ENCODE measurements at places on chromosomes 4 and X. TPM values are rescaled to one million over a fixed set of nuclear protein-coding genes. Genes with fewer than 3 reads are reported as not detected.

GRCh38 chr4:81399306-81400086 lies 72.2 kb downstream of the RASGEF1B start:
- peaks cover 7% of the 10 kb centered on the region for H3K4me1 ChIP-seq
- H3K36me3 ChIP-seq, result no peaks in the 10 kb centered on the region
- no peak overlapping the region for H3K27ac ChIP-seq
- no peaks in the 10 kb centered on the region for H3K27me3 ChIP-seq

GRCh38 chrX:110051559-110051958 lies 48.6 kb downstream of the TMEM164 start:
- no peak overlapping the region for H3K4me3 ChIP-seq
- peaks cover 37% of the 10 kb centered on the region for H3K4me1 ChIP-seq
- no peaks in the 10 kb centered on the region for H3K27me3 ChIP-seq
- H3K36me3 ChIP-seq, result no peaks in the 10 kb centered on the region
- H3K27ac ChIP-seq, result peak overlapping the region; percentile 18

DNA sequence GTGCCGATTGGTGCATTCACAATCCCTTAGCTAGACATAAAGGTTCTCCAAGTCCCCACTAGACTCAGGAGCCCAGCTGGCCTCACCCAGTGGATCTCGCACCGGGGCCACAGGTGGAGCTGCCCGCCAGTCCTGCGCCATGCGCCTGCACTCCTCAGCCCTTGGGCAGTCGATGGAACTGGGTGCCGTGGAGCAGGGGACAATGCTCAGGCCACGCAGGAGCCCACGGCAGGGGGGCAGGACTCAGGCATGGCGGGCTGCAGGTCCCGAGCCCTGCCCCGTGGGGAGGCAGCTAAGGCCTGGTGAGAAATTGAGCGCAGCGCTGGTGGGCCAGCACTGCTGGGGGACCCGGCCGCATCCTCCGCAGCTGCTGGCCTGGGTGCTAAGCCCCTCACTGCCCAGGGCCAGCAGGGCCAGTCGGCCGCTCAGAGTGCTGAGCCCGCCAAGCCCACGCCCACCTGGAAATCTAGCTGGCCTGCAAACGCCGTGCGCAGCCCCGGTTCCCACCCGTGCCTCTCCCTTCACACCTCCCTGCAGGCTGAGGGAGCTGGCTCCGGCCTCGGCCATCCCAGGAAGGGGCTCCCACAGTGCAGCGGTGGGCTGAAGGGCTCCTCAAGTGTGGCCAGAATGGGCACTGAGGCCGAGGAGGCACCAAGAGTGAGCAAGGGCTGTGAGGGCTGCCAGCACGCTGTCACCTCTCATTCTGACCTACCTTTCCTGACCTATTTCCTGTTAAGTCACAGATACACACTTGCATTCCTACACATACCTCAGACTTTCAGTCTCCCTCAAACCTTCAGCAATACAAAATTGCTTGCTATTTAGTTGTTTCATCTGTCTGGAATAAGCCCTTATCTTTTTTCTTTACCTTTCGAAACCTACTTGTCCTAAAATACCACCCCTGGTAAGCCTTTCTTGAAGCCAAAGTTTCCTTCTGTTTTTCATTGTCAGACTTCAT lies 20.7 kb downstream of the UBE2K start:
- no peaks in the 10 kb centered on the region for H3K27me3 ChIP-seq
- no peak overlapping the region for H3K27ac ChIP-seq
- H3K36me3 ChIP-seq, result no peaks in the 10 kb centered on the region
- no peak overlapping the region for H3K4me3 ChIP-seq
- DNase-seq, result no peak

DNA sequence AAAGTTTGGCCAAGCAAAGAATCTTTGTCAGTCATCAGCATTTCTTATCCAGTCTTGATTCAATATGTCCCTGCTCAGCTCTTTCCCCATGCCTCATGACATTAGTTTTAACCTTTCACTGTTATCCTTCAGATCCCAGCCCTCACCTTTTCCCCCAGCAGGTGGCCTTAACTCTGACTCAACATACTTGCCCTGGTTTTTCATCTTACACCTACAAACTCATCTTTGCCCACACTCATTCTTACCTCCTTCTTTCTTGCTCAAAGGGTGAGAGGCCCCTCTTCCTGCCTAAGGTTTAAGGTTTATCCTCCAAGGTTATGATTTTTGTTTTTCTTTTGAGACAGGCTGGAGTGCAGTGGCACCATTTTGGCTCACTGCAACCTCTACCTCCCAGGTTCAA lies 10.6 kb upstream of the ANXA5 start:
- DNase-seq, result no peak
- no peak overlapping the region for H3K27ac ChIP-seq
- no peaks in the 10 kb centered on the region for H3K27me3 ChIP-seq
- no peak overlapping the region for H3K4me3 ChIP-seq
- H3K36me3 ChIP-seq, result no peaks in the 10 kb centered on the region

DNA sequence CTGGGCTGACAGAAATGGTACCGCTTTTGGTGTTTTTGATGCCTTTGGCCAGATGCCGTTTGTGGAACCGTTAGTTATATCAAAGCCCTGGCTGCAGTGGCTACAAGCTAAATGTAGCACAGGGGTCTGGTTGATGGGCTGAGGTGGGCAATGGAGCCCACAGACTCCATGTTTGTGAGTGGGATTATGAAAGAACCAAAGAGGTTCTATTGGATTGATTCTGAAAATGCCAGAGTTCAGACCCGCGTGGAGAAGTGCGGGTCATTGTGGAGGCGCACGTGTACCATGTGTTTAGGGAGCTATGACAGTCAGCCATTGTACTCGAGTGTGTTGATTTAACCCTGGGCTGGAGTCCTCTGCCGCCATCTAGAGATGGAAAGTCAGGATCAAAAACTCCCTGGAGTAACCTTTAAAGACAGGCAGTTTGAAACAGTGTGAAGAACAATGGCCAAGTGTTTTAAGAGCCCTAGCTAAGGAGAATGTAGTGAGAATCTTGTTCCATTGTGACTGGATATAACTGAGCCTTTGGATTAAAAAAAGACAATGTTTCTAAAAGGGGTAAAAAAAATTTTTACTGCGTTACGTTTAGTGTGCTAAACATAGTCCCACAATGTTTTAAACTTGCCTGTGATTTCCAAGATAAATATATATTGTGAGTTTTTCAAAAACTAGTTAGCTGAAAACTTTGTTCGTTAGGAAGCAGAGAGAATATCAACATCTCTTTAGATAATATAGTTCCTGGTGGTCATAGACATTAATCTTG lies 12.7 kb downstream of the ART3 start:
- no peaks in the 10 kb centered on the region for H3K27me3 ChIP-seq
- H3K27ac ChIP-seq, result no peak overlapping the region
- no peaks in the 10 kb centered on the region for H3K36me3 ChIP-seq
- H3K4me1 ChIP-seq, result no peaks in the 10 kb centered on the region
- peak; percentile 80 for DNase-seq

DNA sequence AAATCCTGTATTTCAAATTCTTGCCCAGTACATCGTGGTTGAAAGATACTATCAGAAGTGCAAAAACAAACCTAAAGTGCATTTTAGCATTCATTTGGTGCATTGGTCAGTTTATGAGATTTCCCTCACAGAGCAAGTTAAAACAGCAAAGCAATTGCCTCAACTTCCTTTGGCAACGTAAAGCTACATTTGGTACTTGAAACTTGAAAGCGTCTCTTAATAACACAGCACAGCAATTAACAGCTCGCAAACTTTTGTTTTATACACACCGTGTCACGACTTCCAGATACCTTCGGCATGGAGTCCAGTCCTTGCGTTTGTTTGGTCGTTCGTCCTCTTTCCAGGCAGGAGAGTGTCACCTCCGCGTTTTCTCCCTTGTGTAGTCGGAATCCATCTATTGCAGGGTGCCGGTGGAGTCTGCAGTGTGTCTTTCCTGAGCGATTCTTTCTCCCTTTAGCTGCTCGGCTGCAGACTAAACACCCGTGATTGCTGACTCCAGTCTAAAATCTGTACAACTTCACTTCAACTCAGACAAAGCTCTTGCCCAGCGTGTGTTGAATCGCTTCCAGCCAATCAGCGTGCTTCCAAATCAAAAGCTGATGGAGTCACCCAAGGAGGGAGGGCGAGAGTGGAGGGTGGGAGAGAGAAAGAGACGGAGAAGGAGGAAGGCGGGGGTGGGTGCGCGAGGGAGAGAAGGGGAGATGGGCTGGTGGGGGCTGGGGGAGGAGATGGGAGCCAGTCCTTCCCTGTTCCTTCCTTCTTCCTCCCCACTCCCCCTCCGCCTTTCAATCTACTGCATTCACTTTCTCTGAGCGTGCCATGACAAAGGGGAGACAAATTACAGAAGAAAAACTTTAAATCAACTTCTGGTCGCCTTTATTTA lies at the start of gene PCDH18:
Gene PCDH18, minus strand, starts transcription at position 509 of the 883 bp plus-strand sequence. Its CDS starts 406 bp downstream, at position 103.
- peaks cover 59% of the 10 kb centered on the region for H3K4me1 ChIP-seq
- DNase-seq, result peak; percentile 95
- H3K4me3 ChIP-seq, result peak within 1 kb of the TSS; percentile 98
- H3K36me3 ChIP-seq, result peaks cover 28% of the 10 kb centered on the region
- peak within 1 kb of the TSS; percentile 99 for H3K27ac ChIP-seq

DNA sequence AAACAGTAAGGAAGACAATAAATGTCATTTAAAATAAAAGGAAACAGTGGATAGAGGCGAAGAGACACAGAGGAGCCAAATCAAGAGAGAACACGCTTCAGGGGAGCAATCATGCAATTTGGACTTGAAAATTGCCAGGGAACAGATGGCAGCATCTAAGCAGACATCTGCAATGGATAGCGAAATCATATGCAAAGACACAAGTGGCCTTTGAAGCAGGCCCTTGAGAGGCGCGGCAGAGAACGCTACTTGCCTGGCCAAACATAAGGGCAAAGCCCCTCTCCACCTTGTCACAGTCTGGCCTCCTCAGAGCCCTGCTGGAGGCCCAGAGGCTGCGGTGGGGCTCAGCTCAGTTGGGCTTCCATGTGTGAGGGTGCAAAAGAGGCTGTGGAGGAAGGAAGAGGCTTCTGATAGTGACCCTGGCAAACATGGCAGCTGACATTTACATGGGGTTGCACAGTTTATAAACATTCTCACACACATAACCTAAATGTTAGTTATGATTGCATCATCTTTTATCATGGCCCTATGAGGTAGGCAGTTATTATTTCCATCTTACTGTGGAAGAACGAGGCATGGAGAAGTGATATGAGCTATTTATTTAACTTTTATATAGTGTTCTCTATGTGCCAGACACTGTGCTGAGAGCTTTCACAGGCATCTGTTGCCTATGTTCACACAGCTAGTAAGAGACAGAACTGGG lies 18.3 kb downstream of the ADGRG4 start:
- DNase-seq, result no peak
- H3K27me3 ChIP-seq, result no peaks in the 10 kb centered on the region
- H3K36me3 ChIP-seq, result no peaks in the 10 kb centered on the region
- no peak overlapping the region for H3K27ac ChIP-seq
- no peaks in the 10 kb centered on the region for H3K4me1 ChIP-seq

Gene BEND4
- total RNA-seq, result 9.6 TPM

Gene F8A1
- 5.5 TPM for total RNA-seq

Gene RAP2C
- total RNA-seq, result 24.6 TPM

Gene GAGE12J
- total RNA-seq, result not detected

Gene MND1
- total RNA-seq, result 42.2 TPM

Gene GAGE12E
- total RNA-seq, result not detected

Gene RHOXF1
- not detected for total RNA-seq

Gene STATH
- not detected for total RNA-seq
